Right ventricle myocardium inferior (tissue), 1 donor: ENCODE measurements at places on chromosomes 4 and X.

GRCh38 chrX:48835524-48836329 is at the start of gene PCSK1N:
TSS of gene PCSK1N (minus strand) at chrX:48835610. CDS start at chrX:48835532, 78 bp downstream.
- no peak for DNase-seq

DNA sequence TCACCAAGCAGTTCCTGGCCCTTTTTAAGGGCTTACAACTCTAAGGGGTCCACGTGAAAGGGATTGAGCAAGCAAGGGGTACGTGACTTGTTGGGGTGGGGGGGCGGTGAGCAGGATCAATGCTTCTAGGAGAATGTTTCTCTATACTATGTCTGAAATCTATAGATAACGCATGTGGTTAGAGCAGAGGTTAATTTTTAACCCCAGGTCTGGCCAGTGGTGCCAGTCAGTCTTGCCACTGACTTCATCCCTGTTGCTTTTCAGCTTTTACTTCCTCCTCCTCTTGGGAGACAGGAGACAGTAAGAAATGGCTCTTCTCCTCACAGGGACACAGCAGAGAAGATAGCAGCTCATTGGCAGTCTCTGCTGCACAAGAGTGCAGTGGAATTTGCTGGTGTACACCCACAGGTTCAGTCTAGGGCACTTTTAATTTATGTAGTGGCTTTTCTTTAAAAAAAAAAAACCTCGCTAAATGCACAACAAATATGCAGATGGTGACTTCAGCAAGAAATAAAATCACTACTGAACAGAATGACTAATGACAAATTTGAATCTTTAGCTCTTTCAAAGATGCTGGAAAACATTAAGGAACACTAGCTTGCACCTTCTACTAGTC is 190.5 kb downstream of the CCNG2 start:
- DNase-seq, result no peak

DNA sequence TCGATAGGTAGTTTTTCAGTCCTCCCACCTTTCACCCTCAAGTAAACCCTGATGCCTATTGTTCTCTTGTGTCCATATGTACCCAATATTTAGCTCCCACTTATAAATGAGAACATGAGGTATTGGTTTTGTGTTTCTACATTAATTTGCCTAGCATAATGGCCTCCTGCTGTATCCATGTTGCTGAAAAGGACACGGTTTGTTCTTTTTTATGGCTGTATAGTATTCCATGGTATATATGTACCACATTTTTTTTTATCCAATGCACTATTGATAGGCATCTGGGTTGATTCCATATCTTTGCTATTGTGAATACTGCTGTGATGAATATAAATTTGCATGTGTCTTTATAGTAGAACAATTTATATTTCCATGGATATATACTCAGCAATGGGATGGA is 199.2 kb downstream of the RAB28 start:
- DNase-seq, result no peak

- no peak for DNase-seq
Observed at GRCh38 chr4:106583567-106583966, 215.0 kb upstream of the GIMD1 start.

- no peak for DNase-seq
Observed at GRCh38 chr4:26194764-26195163, 126.0 kb upstream of the RBPJ start.
